Stomach (tissue), 19 donors: ENCODE measurements at places on chromosomes 3 and 15. TPM values are rescaled to one million over a fixed set of nuclear protein-coding genes. Genes with fewer than 3 reads are reported as not detected.
A peak's percentile ranks its signal among the peaks of the same experiment; 100 is the strongest.

The FAM107A gene
- 11.2 TPM for total RNA-seq

The ZNF80 gene
- not detected for total RNA-seq

The GPR160 gene
- total RNA-seq = 33.0 TPM

The UACA gene
- total RNA-seq = 48.1 TPM

DNA sequence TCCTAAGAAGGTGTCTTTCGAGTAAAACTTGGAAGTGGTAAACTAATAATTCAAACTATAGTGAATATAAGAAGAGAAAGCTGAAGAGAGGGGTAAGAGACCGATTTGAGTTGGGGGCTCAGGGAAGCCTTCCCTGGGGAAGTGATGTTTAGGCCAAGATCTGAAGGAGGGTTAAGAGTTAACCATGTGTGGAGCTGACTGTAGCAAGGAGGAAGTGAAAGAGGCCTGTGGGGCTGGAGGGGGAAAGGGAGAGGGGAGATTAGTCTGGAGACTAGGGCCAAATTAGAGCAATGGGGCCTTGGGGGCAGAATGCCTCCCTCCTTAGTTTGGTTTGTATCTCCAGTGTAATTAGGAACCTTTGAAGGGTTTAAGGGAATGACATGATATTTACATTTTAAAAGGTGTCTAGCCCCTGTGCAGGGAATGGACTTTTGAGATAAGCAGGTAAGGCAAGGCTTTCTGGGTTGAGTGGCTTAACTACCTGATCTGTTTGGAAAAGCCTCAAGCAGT is 2.2 kb downstream of the ZNF592 start:
- H3K36me3 ChIP-seq = peaks cover 11% of the 10 kb centered on the region
- DNase-seq = no peak
- peak overlapping the region; percentile 87 for H3K4me3 ChIP-seq
- H3K4me1 ChIP-seq = peaks cover 86% of the 10 kb centered on the region
- no peaks in the 10 kb centered on the region for H3K27me3 ChIP-seq
- peak overlapping the region; percentile 94 for H3K27ac ChIP-seq
